ENCODE measurements at places on chromosomes 2 and 18. TPM values are rescaled to one million over a fixed set of nuclear protein-coding genes. Genes with fewer than 3 reads are reported as not detected.

- no peaks in the 10 kb centered on the region for H3K4me1 ChIP-seq
- no peaks in the 10 kb centered on the region for H3K27me3 ChIP-seq
- H3K36me3 ChIP-seq, result no peaks in the 10 kb centered on the region
- H3K27ac ChIP-seq, result no peak overlapping the region
- no peak for DNase-seq
These were observed 24.6 kb downstream of the TAF1B start for GRCh38 chr2:9867881-9868280.

- no peak for DNase-seq
- no peaks in the 10 kb centered on the region for H3K36me3 ChIP-seq
- H3K27ac ChIP-seq, result no peak overlapping the region
- H3K4me1 ChIP-seq, result no peaks in the 10 kb centered on the region
These were observed 31.6 kb downstream of the THNSL2 start for GRCh38 chr2:88201811-88202169.

- no peak for DNase-seq
- no peaks in the 10 kb centered on the region for H3K4me1 ChIP-seq
- H3K36me3 ChIP-seq, result no peaks in the 10 kb centered on the region
- H3K27me3 ChIP-seq, result no peaks in the 10 kb centered on the region
- no peak overlapping the region for H3K4me3 ChIP-seq
- no peak overlapping the region for H3K27ac ChIP-seq
These were observed 96.5 kb downstream of the MYT1L start for GRCh38 chr2:2234398-2235195.

The MAL gene
- total RNA-seq, result 0.54 TPM

GRCh38 chr18:9446839-9447238 lies 28.5 kb upstream of the RALBP1 start:
- H3K27me3 ChIP-seq, result no peaks in the 10 kb centered on the region
- H3K4me3 ChIP-seq, result no peak overlapping the region
- H3K4me1 ChIP-seq, result no peaks in the 10 kb centered on the region
- no peak overlapping the region for H3K27ac ChIP-seq
- no peak for DNase-seq
- H3K36me3 ChIP-seq, result no peaks in the 10 kb centered on the region

GRCh38 chr2:39491653-39492052 lies 54.6 kb upstream of the MAP4K3 start:
- H3K4me1 ChIP-seq, result no peaks in the 10 kb centered on the region
- H3K27ac ChIP-seq, result peak overlapping the region; percentile 3
- no peaks in the 10 kb centered on the region for H3K36me3 ChIP-seq
- no peak for DNase-seq
- H3K27me3 ChIP-seq, result no peaks in the 10 kb centered on the region

DNA sequence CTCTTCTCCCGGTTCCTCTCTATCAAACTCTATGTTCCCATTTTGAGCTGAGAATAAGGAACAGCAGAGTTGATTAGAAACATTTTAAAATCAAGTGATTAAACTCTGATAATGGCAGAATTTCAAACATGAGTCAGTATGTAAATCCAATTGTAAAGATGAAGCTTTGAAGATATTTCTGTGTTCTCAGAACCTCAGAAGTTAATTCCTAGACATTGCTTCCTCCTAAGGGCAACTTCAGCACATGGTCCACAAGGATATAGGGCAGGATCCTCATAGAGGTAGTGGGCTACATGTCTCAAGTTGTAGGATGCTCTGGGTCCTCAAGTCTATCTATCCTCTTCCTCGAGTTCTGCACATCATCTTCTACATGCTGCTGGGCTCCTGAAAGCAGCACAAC lies 46.3 kb downstream of the QPCT start:
- no peaks in the 10 kb centered on the region for H3K36me3 ChIP-seq
- no peak overlapping the region for H3K4me3 ChIP-seq
- no peak for DNase-seq
- H3K27ac ChIP-seq, result peak overlapping the region; percentile 13
- no peaks in the 10 kb centered on the region for H3K27me3 ChIP-seq

- H3K36me3 ChIP-seq, result no peaks in the 10 kb centered on the region
- no peaks in the 10 kb centered on the region for H3K4me1 ChIP-seq
- DNase-seq, result no peak
- no peaks in the 10 kb centered on the region for H3K27me3 ChIP-seq
These were observed 129.4 kb upstream of the CXCR4 start for GRCh38 chr2:136247204-136247950.

The WDPCP gene
- 3.4 TPM for total RNA-seq

GRCh38 chr2:22382479-22383169 lies 1002.4 kb upstream of the KLHL29 start:
- H3K4me1 ChIP-seq, result no peaks in the 10 kb centered on the region
- H3K36me3 ChIP-seq, result no peaks in the 10 kb centered on the region
- H3K27ac ChIP-seq, result no peak overlapping the region
- no peaks in the 10 kb centered on the region for H3K27me3 ChIP-seq

- no peaks in the 10 kb centered on the region for H3K27me3 ChIP-seq
- no peak overlapping the region for H3K4me3 ChIP-seq
- DNase-seq, result no peak
- no peaks in the 10 kb centered on the region for H3K4me1 ChIP-seq
- no peaks in the 10 kb centered on the region for H3K36me3 ChIP-seq
- no peak overlapping the region for H3K27ac ChIP-seq
These were observed 53.0 kb downstream of the LYPD6 start for GRCh38 chr2:149383340-149383739.

- H3K4me1 ChIP-seq, result no peaks in the 10 kb centered on the region
- H3K4me3 ChIP-seq, result no peak overlapping the region
- no peaks in the 10 kb centered on the region for H3K27me3 ChIP-seq
These were observed 1171.7 kb upstream of the ZEB2 start for GRCh38 chr2:145691659-145692058.

DNA sequence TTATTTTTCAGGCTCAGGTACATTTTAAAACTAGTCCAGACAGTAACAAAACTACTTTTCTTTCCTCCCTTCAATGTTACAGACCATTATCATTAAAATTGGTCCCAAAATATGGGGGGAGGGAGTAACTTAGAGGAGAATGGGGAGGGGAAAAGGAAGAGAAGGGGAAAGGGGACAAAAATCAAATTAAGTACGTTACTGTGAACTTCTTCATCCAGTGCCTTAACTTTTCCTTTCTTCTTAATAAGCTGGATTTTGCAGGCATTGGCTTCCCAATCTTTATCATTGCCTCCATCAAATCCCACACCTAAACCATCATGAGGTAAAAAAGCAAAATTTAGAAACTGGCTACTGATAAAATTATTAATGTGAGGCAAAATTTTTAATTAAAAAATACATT lies 17.2 kb downstream of the GFPT1 start:
- no peaks in the 10 kb centered on the region for H3K27me3 ChIP-seq
- H3K4me1 ChIP-seq, result no peaks in the 10 kb centered on the region
- no peak overlapping the region for H3K27ac ChIP-seq

DNA sequence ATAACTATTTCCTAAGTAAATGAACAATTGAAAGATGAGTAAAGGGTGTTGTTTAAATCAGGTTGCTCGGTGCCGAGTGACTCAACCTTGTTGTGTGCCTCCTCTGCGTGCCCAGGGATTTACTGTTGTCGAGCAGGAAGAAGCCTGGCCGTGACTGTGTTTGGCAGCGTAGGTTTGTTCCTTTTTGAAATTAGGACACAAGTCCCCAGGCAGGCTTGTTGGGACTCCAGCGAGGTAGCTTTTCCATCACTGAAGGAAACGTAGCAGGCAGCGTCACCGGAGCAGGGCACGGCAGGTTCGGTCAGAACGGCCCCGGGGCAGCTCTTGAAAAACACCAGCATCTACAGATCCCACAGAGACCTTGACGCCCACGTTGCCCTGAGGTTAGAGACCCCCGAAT lies 48.6 kb downstream of the TMEM18 start:
- no peak overlapping the region for H3K27ac ChIP-seq
- no peak overlapping the region for H3K4me3 ChIP-seq
- no peaks in the 10 kb centered on the region for H3K4me1 ChIP-seq
- DNase-seq, result no peak
- no peaks in the 10 kb centered on the region for H3K27me3 ChIP-seq

The GKN2 gene
- 0.32 TPM for total RNA-seq
